ENCODE measurements at places on chromosomes 4 and X. TPM values are rescaled to one million over a fixed set of nuclear protein-coding genes. Genes with fewer than 3 reads are reported as not detected.
A peak's percentile ranks its signal among the peaks of the same experiment; 100 is the strongest.

The GPR173 gene
- 8.5 TPM for total RNA-seq

The SSX4B gene
- total RNA-seq: not detected

DNA sequence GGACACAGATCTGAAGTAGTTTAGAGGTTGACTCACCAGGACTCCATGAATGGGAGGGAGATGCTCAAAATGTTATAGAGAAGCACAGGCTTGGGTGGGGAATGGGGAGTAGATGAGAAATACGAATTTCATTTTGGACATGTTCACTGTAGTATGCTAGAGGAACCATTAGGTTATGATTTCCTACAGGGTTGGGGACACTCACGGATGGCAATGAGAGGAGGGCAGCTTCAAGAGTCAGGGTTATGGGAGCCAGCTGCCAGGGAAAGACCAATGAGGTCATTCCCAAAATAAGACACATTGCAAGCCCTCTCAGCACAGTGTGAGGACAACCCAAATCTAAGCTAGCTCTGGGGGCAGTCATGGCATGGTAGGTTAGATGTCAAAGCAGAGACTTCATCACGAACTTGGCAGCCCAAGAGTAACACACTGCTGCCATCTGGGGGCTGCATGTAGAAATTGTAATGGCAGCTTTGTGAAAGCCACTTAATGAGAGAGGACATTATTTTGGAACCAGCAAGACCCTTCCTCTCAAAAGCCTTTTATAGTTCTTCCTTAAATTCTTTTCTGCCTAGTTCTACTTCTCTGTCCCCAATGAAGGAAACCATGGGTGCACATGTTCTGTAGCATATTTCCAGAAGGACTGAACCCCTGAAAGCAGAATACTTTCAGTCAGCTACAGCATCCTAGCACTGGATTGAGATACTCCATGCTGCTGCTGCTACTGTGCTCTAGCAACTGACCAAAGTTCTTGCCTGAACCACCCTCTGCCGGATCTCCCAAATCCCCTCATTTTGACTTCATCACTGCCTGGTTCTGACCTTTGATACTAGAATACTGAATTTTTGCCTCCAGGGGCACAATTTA lies 16.2 kb upstream of the ZCCHC12 start:
- DNase-seq: no peak
- peaks cover 10% of the 10 kb centered on the region for H3K4me1 ChIP-seq
- H3K4me3 ChIP-seq: no peak overlapping the region
- H3K27ac ChIP-seq: no peak overlapping the region
- no peaks in the 10 kb centered on the region for H3K36me3 ChIP-seq

DNA sequence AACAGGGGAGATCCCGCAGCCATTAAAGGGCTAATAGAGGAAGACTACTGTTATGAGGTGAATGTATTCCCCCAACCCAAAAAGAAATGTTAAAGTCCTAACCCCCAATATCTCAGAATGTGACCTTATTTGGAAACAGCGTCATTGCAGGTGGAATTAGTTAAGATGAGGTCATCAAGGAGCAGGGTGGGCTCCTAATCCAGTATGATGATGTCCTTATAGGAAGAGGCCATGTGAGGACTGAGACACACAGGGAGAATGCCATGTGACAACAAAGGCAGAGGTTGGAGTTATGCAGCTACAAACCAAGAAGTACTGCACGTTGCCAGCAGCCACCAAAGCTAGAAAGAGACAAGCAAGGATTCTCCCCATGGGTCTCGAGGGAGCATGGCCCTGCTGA lies 14.3 kb downstream of the SPP1 start:
- H3K27me3 ChIP-seq: no peaks in the 10 kb centered on the region
- no peak for DNase-seq
- no peaks in the 10 kb centered on the region for H3K4me1 ChIP-seq
- no peak overlapping the region for H3K27ac ChIP-seq
- no peak overlapping the region for H3K4me3 ChIP-seq

DNA sequence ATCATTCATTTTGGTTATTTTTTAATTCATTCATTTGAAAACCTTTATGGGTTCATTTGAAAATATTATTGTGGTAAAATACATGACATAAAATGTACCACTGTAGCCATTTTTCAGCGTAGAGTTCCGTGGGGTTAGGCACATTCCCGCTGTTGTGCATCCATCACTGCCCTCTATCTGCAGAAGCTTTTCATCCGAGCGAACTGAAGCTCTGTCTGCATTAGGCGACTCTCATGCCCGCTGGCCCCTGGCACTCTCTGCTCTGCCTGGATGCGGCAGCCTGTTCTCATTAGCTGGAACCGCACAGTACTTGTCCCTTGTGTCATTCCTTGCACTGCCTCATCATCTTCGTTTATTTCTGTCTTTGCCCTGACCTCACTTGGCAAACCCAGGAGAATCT lies 17.5 kb downstream of the CFAP99 start:
- no peaks in the 10 kb centered on the region for H3K36me3 ChIP-seq
- H3K27me3 ChIP-seq: peaks cover 6% of the 10 kb centered on the region
- H3K4me3 ChIP-seq: no peak overlapping the region
- peaks cover 4% of the 10 kb centered on the region for H3K4me1 ChIP-seq
- no peak overlapping the region for H3K27ac ChIP-seq
- no peak for DNase-seq

GRCh38 chrX:119190831-119191230 lies 45.3 kb upstream of the PGRMC1 start:
- no peak overlapping the region for H3K27ac ChIP-seq
- H3K4me1 ChIP-seq: peaks cover 4% of the 10 kb centered on the region
- H3K36me3 ChIP-seq: no peaks in the 10 kb centered on the region
- H3K4me3 ChIP-seq: no peak overlapping the region

The UCHL1 gene
- 856 TPM for total RNA-seq

DNA sequence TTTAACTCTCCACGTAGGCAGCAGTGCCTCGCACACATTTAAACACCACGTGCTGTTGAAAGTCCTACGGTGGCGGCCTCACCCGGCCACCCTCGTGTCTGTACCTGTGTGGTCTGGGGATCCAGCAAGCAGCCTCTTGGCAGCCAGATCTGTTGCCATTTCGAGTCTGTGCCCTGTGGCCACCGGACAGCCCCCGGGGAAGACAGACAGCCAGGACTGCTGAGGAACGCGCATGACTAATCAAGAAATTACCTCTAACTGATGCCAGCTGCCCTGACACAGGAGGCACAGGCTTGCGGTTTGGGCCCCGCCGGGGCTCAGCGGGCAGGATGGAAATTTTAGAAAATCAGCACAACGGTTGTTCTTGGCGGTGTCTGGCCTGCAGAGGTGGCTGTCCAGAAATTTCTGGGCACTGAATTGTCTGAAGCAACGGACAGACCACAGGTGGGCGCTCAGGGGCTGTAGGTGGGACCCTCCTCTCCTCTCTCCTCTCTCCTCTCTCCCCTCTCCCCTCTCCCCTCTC lies 15.6 kb upstream of the ASMTL start:
- H3K27ac ChIP-seq: peak overlapping the region; percentile 65
- DNase-seq: peak; percentile 93
- H3K4me1 ChIP-seq: peaks cover 23% of the 10 kb centered on the region
- H3K4me3 ChIP-seq: no peak overlapping the region

The ARHGAP24 gene
- 22.0 TPM for total RNA-seq

- no peaks in the 10 kb centered on the region for H3K36me3 ChIP-seq
- H3K27me3 ChIP-seq: no peaks in the 10 kb centered on the region
- H3K4me3 ChIP-seq: no peak overlapping the region
Measured at GRCh38 chrX:8433109-8434062, 31.2 kb upstream of the VCX3B start.

The SYTL5 gene
- 0.26 TPM for total RNA-seq

GRCh38 chr4:16034010-16034748 lies 49.6 kb downstream of the PROM1 start:
- no peaks in the 10 kb centered on the region for H3K36me3 ChIP-seq
- H3K4me1 ChIP-seq: peaks cover 23% of the 10 kb centered on the region
- H3K27me3 ChIP-seq: no peaks in the 10 kb centered on the region
- peak overlapping the region; percentile 19 for H3K27ac ChIP-seq
- no peak overlapping the region for H3K4me3 ChIP-seq

DNA sequence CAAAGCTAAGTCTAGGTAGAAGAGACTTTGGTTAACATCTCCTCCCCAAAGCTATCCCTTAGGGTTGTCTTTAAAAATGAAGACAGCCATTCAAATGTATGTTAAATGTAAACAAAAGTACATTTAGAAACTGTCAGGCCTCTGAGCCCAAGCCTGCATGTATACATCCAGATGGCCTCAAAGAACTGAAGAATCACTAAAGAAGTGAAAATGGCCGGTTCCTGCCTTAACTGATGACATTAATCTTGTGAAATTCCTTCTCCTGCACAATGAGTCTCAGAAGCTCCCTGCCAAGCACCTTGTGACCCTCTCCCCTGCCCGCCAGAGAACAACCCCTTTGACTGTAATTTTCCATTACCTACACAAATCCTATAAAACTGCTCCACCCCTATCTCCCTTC lies 377.9 kb downstream of the FAM133A start:
- no peaks in the 10 kb centered on the region for H3K36me3 ChIP-seq
- H3K4me3 ChIP-seq: no peak overlapping the region
- H3K27me3 ChIP-seq: no peaks in the 10 kb centered on the region
- no peaks in the 10 kb centered on the region for H3K4me1 ChIP-seq
- H3K27ac ChIP-seq: no peak overlapping the region

- H3K36me3 ChIP-seq: no peaks in the 10 kb centered on the region
- H3K27me3 ChIP-seq: no peaks in the 10 kb centered on the region
- H3K4me1 ChIP-seq: no peaks in the 10 kb centered on the region
- H3K27ac ChIP-seq: no peak overlapping the region
Measured at GRCh38 chr4:79258614-79259176, 67.2 kb downstream of the NAA11 start.

The MEPE gene
- total RNA-seq: not detected

The MAGEE2 gene
- not detected for total RNA-seq

The UGT2A3 gene
- total RNA-seq: not detected

GRCh38 chr4:152045807-152046571 lies 285.2 kb upstream of the GATB start:
- DNase-seq: no peak
- H3K4me1 ChIP-seq: peaks cover 11% of the 10 kb centered on the region
- peaks cover 8% of the 10 kb centered on the region for H3K36me3 ChIP-seq
- peaks cover 10% of the 10 kb centered on the region for H3K27me3 ChIP-seq
- H3K27ac ChIP-seq: peak overlapping the region; percentile 41

DNA sequence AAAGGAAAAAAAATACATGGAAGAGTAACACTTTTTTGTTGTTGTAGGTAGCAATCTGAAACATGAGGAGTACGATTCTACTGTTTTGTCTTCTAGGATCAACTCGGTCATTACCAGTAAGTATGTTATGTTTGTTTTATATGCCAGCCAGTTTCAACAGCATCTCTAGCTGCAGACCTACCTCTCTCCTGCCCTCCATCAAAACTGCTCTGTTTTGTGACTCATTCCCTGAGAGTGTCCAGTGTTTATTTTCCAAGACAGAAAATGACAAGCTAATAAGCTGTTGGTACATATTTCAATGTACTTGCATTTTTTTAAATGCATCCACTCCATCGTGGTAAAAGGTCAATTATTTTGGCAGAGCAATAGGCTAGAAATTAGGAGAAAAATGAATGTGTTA lies 347 bp downstream of the AMTN start:
- H3K4me1 ChIP-seq: peaks cover 11% of the 10 kb centered on the region
- H3K27ac ChIP-seq: no peak overlapping the region
- no peaks in the 10 kb centered on the region for H3K36me3 ChIP-seq
- H3K4me3 ChIP-seq: no peak overlapping the region
- no peak for DNase-seq

DNA sequence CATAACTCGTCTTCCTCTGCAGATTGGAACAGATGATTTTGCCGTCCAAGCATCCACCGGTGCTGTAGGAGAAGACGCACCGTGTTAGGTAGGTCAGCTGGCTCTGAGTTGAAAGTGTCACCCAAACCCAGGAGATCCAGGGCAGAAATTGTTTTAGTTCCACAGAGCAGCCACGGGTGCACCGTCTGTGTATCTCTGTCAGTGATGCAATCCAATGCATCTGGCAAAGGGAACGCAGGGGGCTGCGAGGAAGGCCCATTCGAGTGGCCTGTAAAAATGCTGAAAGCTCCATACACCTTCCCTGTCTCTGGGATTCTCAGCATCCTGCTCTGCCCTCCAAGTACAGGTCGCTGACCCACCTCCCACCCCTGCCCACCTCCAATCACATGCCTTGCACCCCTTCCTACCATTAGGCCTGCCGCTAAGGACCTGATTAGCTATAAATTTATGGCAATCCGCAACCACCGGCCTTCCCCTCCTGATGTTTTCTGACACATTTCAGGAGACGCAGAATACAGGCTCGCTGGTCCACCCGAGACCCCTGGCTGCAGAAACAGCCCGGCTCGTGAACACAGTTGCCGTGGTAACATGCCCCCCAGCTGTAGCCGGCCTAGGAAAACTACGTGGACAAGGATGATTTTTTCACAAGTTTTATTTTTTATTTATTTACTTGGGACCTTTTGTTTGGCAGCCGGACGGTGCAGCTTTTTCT lies 39.7 kb upstream of the SHOX start:
- H3K27me3 ChIP-seq: peaks cover 2% of the 10 kb centered on the region
- peak overlapping the region; percentile 17 for H3K27ac ChIP-seq
- H3K4me3 ChIP-seq: no peak overlapping the region
- DNase-seq: no peak
- H3K36me3 ChIP-seq: no peaks in the 10 kb centered on the region
- no peaks in the 10 kb centered on the region for H3K4me1 ChIP-seq

GRCh38 chr4:138832563-138832962 lies 183.0 kb upstream of the NOCT start:
- no peak overlapping the region for H3K4me3 ChIP-seq
- H3K36me3 ChIP-seq: no peaks in the 10 kb centered on the region
- DNase-seq: no peak
- H3K27ac ChIP-seq: no peak overlapping the region
- peaks cover 18% of the 10 kb centered on the region for H3K4me1 ChIP-seq

The CFAP99 gene
- not detected for total RNA-seq

The SMAD1 gene
- total RNA-seq: 16.5 TPM

DNA sequence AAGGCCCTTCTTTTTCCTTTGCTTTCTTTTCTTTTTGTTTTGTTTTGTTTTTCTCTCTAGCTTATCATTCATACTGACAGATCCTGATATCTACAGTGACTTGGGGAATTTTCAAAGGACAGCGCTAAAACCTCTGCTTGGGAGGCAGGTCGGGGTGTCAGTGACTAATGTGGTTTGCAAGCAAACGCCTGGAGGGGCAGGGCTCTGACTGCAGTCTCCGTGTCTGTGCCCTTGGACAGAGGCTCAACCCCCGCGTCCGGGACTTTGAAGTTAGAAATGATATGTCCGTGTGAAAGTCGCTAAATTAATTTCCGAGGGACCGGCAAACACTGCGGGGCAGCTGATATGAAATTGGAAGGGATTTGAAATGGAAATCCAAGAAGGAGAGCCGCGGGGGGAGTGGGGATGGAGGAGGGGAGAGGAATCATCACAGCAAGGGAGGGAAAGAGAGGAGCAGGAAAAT lies 312.4 kb downstream of the DHRSX start:
- no peak for DNase-seq
- H3K4me1 ChIP-seq: peaks cover 12% of the 10 kb centered on the region
- H3K36me3 ChIP-seq: no peaks in the 10 kb centered on the region
- H3K27me3 ChIP-seq: no peaks in the 10 kb centered on the region
- H3K27ac ChIP-seq: peak overlapping the region; percentile 34
- peak overlapping the region; percentile 70 for H3K4me3 ChIP-seq

DNA sequence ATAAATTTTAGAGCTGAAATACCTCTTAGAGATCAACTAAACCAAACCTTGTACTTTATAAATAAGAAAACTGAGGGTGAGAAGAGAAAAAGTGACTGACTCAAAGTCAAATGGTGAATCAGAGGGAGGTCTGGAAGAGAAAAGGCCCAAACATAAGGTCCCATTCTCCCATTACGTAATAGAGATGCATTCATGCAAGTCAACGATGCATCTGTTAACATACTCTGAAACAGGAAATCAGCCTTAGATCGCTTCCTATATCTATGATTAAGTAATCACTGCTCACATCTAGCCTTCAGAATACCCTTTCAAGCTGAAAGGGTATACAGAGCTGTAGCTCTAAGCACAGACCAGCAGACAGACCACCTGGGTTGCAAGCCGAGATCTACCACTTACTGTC lies 6.5 kb downstream of the RNF150 start:
- H3K4me1 ChIP-seq: peaks cover 36% of the 10 kb centered on the region
- no peak overlapping the region for H3K4me3 ChIP-seq
- H3K27me3 ChIP-seq: no peaks in the 10 kb centered on the region
- H3K36me3 ChIP-seq: no peaks in the 10 kb centered on the region
- DNase-seq: no peak

The CD38 gene
- total RNA-seq: not detected

Data from chondrocyte (in vitro differentiated cells).